Activated naive CD4-positive, alpha-beta T cell treated with anti-CD3 and anti-CD28 coated beads, Interleukin-2, amount 10 ng/mL, durations not matched to agents 5 hours and 36 hours (primary cell): ENCODE measurements at places on chromosomes 3 and 15. TPM values are rescaled to one million over a fixed set of nuclear protein-coding genes. Genes with fewer than 3 reads are reported as not detected.

DCP1A gene
- 24.7 TPM for total RNA-seq

ZCWPW2 gene
- 0.26 TPM for total RNA-seq

C3orf49 gene
- total RNA-seq: not detected

CIDEC gene
- not detected for total RNA-seq

MME gene
- total RNA-seq: not detected

C3orf22 gene
- total RNA-seq: not detected

PDCD10 gene
- 59.3 TPM for total RNA-seq

MST1R gene
- total RNA-seq: 3.0 TPM

GPR171 gene
- 252 TPM for total RNA-seq

TRH gene
- not detected for total RNA-seq

VIPR1 gene
- 39.4 TPM for total RNA-seq

GOLGA8O gene
- 1.0 TPM for total RNA-seq

KBTBD8 gene
- 9.3 TPM for total RNA-seq

FEZF2 gene
- total RNA-seq: not detected
